ENCODE measurements at places on chromosomes 3 and 15.
A peak's percentile ranks its signal among the peaks of the same experiment; 100 is the strongest.

- no peak for DNase-seq
Observed at GRCh38 chr15:48536681-48537091, 108.8 kb downstream of the FBN1 start.

GRCh38 chr3:37537914-37538691, 323.6 kb upstream of the CTDSPL start:
- peak; percentile 26 for DNase-seq

- no peak for DNase-seq
Observed at GRCh38 chr3:25573386-25574171, 91.1 kb downstream of the TOP2B start.

DNA sequence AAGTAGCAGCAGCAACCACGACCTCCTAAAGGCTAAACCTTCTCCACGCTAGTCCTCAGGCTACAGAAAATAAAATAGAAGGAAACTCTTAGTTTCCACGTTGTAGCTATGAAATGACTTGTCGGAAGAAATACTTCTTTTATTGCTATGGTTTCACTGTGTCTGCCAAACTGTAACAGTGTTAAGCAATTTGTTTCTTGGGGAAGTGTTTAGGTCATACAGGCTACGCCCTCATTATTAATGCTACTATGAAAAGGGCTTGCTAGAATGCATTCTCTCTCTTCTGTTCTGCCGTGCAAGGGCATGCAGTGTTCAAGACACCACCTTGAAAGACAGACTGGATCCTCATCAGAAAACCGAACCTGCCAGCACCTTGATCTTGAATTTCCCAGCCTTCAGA, 462.7 kb downstream of the PLOD2 start:
- no peak for DNase-seq

DNA sequence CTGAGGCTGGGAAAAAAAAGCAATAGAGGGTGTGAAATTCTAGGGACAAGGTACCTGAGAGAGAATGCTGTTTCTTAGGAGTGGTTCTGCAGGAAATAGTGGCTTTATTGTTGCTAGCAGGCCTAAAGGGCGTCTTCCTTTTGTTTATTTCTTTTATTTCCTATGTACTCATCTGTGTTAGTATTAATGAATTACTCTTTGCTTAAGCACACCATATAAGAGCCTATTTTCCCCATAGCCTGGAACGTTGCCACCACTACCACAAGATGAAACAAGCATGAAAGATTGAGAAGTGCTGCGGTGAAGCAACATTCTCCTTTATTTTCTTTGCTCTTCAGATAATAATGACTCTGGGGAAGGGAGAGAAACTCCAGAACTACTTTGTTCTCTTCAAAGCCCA, 21.3 kb upstream of the GOLIM4 start:
- DNase-seq: no peak

DNA sequence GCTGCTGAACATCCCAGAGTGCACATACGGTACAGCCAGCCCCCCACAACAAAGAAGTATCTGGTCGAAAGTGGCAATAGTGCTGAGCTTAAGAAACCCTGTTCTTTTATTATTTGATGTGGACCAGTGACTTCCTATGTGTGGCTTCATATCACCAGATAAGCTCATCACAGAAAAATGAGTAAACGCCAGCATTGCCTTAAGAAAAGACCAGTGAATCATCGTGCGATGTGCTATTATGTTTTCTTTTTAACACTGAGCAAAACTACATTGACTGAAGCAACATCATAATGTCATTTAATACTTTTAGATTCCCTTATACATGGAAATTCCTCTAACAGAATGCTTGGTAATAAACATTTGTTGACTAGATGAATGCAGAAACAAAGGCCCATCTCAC, 45.2 kb upstream of the ARRDC4 start:
- no peak for DNase-seq

- no peak for DNase-seq
Observed at GRCh38 chr3:70067860-70068521, 68.5 kb downstream of the SAMMSON start.
